ENCODE measurements at places on chromosomes 6 and 20. TPM values are rescaled to one million over a fixed set of nuclear protein-coding genes. Genes with fewer than 3 reads are reported as not detected.

OR2J1 gene
- total RNA-seq, result not detected

- DNase-seq, result no peak
Observed at GRCh38 chr6:125791151-125791819, 525 bp downstream of the NCOA7 start.

OARD1 gene
- total RNA-seq, result 6.2 TPM

- DNase-seq, result no peak
Observed at GRCh38 chr6:121897337-121897760, 461.9 kb downstream of the GJA1 start.

GRCh38 chr6:46221222-46221793 lies 50.5 kb upstream of the ENPP5 start:
- DNase-seq, result peak; percentile 4

DNA sequence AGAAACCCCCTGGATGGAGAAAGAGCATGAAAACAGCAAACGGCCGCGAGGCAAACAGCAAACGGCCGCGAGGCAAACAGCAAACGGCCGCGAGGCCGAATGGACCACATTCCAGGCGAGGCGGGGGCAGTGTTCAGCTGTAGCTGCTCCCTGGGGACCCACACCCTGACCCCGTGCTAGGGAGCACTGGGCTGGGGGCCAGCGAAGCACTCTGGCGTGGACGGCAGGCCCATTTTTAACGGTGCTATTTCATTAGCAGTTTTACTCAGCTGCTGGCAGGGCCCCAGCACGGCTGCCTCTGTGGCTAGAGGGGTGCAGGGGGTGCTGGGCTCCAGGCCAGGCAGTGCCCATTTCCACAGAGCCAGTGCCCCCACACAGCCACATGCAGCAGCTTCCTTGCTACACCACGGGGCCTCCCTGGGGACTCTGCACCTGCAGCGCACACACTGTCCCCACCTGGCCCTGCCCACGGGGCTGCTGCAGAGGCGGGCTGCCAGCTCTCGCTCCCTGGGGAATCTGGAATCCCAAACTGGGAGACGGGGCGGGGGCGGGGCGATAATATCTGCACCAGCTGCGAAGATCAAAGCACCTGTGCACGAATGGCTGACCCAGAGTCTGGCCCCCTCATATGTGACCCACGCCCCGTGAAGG lies 35.6 kb upstream of the SLCO4A1 start:
- DNase-seq, result no peak

DNA sequence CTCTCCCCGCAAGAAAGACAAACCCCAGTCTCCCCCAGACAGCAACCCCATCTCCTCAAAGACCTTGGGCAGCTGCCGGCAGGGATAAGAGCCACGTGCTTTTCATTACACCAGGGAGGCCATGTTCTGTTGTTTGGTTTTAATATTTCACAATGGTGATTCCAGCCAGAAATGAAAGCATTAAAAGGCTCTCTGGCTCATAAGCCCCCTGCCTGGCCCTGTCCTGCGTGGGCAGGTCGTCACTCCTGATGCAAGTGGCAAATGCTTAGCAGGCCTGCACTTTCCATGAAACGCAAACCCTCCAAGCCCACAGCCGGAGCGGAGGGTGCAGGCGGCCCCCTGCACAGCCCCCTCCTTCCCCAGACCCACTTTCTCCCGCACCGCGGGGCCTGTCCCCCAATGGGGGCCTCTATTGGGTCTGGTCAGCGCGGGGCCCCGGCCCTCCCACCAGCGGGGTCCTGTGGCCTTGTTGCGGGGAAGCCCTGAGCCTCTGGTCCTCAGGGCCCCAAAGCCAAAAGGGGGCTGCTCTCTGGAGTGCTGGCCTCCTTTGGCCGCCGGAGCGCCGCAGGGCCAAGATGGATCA lies 77.2 kb downstream of the TMEM242 start:
- DNase-seq, result no peak

CLPSL2 gene
- not detected for total RNA-seq

DNA sequence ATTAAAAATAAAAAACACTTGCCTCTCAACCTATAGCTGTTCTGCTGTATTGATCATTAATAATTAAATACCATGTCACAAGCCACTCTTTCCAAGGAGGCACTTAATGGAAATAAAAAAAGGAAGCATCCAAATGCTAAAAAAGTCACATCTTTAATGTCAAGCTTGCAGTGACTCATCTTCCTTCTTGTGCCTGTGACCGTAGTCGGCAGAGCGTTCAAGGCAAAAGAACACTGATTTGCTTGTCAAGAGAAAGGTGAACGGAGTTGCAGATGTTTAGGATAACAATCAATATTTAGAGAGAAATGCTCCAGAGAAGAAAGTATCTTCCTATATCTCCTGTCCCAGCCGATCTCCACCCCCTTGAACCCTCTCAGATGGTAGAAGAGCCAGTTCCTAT lies 341.0 kb upstream of the OPRM1 start:
- DNase-seq, result no peak

- DNase-seq, result no peak
Observed at GRCh38 chr20:50621068-50621665, 70.2 kb downstream of the RIPOR3 start.

- no peak for DNase-seq
Observed at GRCh38 chr20:34037121-34037520, 43.4 kb downstream of the RALY start.

DNA sequence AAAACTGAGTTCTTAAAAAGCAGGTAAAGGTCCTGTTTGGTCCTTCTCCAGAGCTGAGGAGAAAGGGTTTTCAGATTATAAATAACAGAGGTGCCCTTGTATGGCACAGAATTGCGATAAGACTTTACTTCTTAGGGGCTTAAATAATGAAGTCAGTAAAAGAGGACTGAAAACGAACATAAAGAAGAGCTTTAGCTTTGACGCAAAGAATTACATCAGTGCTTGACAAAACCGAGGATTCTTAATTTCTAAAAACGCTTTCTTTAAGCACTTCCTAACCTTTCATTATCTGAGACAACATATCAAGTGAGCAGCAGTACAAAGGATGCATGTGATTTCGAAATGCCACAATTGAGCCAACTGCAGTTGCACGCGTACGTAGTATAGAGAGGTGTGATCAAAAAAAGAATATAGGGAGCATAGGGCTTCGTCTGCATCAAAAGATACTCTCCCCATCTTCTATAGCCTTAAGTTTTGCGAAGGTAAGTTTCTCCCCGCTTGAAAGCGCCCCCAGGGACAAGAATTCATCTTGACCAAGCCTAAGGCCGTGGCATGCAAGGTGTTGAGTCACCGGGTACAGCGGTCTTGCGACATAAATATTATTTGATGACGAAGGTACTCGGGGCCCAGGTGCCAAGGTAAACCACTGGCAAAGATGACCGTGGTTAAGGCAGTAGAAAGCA lies 778 bp upstream of the LOC128125822 start:
- no peak for DNase-seq

DNA sequence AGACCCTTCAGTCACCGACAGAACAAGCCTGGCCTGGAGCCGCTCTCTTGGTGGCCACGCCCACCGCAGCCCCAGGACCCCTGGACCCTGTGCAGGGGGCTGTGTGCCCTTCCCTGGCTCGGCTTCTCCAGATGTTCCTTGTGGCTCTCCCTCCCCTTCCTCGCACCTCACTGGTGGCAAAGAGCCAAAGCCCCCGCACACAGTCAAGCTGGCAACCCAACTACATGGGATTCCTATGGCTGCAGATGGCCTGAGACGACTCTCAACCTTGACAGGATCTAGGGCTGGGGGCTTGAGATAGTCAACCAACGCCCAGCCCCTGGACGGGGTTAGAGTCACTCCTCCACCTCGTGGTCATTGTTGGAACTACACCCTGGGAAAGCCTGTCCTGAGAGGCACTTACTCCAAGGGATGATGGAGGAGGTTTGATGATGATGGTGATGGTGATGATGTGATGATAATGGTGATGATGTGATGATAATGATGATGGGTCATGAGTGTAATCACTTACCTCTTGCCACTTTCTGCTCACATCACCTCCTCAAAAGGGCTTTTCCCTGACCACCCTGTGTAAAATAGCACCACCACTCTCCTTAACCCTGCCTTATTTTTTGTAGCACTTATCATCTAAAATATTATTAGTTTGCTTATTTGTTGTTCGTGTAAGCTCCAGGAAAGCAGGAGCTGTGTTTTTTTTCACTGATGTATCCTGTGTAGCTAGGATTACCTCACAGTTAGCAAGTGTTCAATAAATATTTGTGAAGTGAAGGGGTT lies 278.4 kb downstream of the LRFN2 start:
- no peak for DNase-seq

GRCh38 chr6:91288741-91289140 lies 701.9 kb upstream of the MAP3K7 start:
- DNase-seq, result no peak

DNA sequence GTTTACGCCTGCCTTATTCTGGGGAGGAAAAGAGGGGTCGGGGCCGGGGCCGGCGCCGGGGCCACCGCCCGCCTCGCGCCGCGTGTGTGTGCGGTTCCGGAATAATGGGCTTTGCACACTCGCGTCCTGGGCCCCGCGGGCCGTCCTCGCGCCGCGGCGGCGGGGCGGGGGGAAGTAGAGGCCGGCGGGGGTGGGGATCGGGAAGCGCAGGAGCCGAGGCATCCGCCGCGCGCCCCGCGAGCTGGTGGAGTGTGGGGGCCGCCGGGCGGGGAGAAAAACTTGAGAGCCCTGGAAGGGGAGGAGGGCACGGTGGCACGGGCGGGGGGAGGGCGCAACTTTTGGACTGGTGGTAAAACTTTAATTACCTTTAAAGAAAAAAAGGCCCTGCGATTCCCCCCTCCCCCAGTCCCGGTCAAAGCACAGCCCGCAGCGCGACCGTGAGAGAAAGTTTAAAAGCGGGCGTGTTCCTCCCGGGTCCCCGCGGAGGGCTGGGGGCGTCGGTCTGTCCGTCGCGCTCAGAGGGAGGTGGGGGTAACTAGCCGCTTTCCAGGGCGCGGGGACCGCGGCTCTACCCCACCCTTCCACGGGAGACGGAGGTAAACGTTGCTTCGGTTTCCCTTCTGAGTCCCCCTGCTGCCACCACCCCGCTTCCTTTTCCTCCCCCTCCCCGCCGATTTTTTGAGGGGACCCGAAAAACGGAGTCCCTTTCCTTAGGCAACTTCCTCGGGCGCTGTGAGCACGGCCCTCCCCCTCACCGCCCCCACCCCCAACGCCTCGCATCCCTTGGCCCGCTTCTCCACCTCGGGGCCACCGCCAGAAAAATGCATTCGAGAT lies 1.9 kb downstream of the L3MBTL3 start:
- DNase-seq, result no peak

DNA sequence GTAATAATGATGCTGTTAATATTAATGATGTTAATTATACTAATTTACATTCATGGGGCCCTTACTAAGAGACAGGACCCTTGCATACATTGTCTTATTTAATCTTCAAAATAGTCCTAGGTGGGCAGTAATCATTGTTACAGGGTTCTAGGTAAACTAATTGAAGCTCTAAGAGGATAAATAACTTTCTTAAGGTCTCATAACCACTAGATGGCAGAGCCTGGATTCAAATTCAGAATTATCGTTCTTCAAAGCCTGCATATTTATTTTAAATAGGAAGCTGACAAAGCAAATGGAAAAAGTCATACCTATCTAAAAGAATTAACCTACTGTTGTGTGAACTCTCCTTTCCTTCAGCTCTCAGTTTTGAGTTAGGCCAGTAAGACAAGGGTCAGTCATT lies 23.5 kb downstream of the PTCHD4 start:
- no peak for DNase-seq

RUNX2 gene
- not detected for total RNA-seq

GRCh38 chr20:46131396-46131795 lies 13.3 kb downstream of the CD40 start:
- no peak for DNase-seq

CEBPB gene
- total RNA-seq, result 12.1 TPM

GRCh38 chr6:157316871-157317814 lies 6.2 kb downstream of the TMEM242 start:
- DNase-seq, result peak; percentile 89
